ENCODE measurements at places on chromosomes 2 and 18.

GRCh38 chr2:65432227-65433190 is at the start of gene SPRED2:
Gene SPRED2 (minus strand): TSS chr2:65432599. CDS start chr2:65431987, 612 bp downstream.
- DNase-seq: peak; percentile 90

DNA sequence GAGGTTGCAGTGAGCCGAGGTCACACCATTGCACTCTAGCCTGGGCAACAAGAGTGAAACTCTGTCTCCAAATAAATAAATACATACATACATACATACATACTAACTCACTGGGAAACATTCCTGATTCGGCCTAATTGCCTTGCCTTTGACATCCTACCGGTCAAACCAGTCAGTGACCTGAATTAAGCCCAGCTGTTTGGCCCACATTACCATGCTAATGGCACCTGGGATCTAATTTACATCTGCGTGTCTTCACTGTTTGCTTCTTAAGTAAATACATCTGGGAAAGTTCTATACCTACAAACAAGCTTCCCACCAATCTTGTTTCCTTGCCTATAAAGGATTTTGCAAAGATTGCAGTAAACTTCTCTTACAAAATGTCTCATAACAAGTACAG is 230.2 kb upstream of the ZC3H15 start:
- no peak for DNase-seq

DNA sequence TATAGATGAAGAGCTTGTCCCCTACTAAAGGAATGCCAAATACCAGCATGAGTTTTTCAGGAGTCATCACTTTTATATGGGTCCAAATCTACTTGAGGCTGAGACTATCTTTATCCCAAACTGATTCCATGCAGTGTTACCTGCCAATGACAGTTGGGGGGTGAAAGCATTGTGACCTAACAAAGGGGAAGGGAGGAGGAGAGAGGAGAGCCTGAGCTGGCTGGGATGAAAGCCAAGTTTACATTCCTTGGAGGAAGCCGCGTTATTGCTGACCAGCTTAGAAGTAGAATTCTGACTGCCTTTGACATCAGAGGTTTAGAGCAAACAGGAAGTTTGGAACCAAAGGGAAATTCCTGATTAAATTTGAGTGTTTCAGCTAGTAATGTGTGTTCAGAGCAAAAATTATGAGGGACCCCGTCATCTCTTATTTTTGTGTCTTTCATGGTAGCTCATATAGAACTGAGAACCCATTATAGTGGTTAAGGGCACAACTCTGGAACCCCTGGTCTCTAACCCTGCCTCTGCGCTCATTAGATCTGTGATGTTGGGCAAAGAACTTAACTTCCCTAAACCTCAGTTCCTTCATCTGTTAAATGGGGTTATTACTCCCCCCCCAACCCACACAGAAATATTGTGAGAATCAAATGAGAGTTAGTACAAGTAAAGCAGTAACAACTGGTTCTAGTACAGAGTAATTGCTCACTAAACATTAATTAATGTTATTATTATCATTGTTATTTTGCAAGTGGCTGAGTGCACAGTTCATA is 199.3 kb upstream of the EPAS1 start:
- DNase-seq: no peak

DNA sequence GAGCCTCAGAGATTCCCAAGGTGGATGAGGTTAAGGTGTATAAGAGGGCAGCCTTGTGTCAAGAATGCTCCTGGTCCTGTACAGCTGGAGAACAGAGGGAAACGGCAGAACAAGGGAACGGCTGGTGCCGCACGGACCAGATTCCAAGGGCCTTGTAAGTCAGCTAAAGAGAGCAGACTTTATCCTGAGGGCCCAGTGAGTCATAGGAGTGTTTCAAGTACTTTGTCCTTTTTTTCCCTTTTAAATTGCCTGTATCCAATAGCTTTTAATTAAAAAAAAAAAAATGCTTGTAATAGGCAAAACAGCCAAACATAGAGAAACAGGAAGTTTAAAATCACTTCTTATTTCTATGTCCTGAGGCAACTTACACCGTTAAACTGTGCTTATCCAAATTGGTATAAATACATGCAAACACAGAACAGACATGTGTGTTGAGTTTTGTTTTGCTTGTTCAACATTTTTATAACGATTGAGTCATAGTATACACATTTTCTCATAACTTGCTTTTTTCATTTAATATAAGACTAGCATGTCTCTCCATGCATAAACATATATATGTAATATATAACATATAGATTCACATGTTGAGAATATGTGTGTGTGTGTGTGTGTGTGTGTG is 42.1 kb upstream of the EVA1A start:
- peak; percentile 80 for DNase-seq

DNA sequence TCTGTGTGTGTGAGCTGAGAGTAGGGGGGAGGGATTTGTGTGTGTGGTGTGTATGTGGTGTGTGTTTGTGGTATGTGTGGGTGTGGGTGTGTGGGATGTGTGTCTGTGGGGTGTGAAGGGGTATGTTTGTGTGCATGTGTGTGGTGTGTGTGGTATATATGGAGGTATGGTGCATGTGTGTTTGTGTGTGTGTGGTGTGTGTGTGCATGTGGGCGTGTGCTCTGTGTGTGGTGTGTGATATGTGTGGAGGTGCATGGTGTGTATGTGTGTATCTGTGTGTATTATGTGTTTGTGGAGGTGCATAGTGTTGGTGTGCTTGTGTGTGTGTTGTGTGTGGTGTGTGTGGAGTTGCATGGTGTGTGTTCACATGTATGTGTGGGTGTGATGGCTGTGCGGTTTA is 106.0 kb downstream of the CMPK2 start:
- DNase-seq: no peak

DNA sequence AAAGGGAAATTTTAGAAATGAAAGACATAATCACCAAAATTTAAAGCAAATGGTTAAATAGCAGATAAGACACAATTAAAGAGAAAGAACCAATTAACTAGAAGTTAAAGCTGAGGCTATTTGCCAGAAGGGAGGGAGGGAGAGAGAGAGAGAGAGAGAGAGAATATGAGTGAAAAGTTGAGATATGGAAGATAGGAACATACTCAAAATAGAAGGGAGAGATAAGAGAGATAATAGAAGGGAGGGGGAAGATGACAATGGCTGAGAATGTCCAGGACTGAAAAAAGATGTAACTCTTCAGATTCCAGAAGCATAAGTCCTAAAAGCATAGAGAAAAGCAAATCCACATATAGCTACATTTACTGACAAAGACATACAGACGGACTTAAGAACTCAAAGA is 17.1 kb upstream of the AAK1 start:
- no peak for DNase-seq

GRCh38 chr2:227436436-227437174 is 35.4 kb upstream of the AGFG1 start:
- no peak for DNase-seq

- no peak for DNase-seq
Observed at GRCh38 chr18:32542221-32542798, 71.6 kb upstream of the GAREM1 start.

DNA sequence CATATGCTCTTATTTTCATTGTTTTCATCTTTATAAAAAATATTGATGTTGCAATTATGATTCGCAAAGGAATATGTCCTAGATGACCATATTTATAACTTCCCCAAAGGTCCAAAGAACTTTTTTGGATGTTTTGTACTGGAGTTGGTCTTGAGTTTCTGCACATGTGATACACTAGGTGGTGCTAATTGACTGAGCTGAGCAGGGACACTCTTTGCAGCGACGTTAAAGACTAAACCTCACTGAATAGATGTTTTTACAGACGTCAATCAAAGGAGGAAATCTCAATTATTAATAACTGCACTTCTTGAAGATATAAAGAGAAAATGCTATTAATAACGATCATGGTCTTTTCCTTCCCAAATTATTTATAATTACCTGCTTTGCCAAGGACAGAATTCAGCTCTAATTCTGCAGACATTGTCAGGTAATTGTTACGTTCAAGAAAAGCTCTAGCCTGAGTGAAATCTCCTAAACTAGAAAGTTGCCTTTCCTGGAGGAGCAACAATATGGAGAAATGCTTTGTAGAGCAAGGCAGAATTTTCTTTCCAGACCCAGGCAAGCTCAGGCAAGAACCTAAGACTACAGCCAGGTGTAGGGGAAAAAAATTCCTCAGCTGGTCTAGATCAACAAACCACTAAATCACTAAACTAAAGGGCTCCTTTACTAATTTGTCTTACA is 119.3 kb upstream of the RBBP8 start:
- no peak for DNase-seq

DNA sequence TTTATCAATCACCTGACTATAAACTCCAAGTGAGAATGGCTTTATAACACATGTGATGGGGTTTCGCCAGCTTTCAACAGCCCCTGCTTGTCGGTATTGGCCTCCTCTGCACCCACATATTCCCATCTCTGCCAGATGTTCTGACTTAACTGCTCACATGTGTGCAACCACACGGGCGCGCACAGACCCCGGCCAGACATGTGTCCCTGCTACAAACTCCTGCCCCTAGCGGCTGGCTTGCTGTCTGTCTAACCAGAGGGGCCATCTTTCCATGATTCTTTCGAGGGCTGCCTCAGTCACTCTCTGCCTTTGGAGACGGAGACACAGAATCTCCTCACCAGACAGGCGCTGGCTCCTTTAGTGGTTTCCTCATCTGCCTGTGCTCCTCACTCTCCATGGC is 15.3 kb downstream of the STON1 start:
- DNase-seq: no peak

- no peak for DNase-seq
Observed at GRCh38 chr18:79887181-79888000, 64.1 kb downstream of the SLC66A2 start.
